ENCODE measurements at places on chromosomes 6 and 20.

DNA sequence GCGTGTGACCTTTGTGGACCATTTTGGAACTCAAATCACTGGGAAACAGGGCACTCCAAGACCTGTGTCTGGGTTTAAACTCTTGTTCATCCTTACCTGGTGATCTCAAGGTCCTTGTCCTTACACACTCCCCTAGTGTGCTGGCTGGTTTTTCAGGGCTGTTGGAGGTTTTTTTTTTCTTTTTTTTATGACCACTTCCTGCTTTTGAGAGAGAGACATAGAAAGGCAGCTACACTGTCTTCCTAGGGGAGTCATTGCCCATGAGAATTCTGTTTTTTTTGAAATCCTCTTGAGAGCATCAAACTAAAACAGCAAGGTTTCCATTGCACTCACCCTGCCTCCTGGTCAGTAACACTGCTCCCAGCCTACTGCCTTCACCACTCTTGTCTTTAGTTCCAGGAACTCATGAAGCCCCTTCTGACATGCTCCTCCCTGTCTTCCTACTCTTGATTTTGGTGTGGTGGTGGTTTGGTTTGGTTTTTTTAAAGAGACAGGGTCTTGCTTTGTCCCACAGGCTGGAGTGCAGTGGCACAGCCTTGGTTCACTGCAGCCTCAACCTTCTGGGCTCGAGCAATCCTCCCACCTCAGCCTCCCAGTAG is 28.6 kb downstream of the PRPH2 start:
- DNase-seq, result no peak

DNA sequence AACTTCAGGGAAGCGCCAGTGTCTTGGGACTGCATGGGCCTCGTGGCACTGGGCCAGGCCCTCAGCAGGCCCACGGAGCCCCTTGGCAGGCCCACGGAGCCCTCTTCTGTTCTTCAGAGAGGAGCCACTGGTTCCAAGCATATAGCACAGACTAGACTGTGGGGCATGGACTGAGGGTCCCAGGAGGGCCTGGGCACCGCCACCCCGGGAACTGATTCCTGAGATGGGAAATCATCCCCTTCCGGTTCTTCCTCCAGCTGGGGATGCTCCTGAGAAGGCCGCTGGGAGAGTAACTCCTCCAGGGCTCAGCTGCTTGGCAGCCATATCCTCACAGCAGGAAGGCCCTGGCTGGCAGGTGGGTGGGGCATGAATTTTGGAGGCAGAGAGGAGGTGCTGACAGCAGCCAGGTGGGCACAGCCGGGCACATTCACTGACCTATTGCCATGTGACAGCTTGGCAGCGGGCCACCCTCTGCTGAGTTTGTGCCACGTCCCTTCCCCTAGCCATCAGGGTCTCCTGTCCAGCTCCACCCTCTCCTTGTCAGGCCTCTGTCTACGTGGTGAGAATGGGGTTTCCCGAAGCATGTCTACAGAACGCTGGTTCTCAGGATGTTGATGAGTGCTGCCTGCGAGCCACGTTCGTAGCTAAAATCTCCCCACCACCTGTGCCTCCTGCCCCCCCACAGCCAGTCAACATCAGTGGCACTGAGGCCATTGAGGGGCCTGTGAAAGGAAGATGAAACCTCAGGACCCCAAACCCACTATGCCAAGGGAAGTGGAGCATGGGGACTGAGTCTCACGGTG is 152.1 kb downstream of the TAF4 start:
- DNase-seq, result no peak

- no peak for DNase-seq
These were observed 63.7 kb upstream of the SHLD1 start for GRCh38 chr20:5686384-5687105.

DNA sequence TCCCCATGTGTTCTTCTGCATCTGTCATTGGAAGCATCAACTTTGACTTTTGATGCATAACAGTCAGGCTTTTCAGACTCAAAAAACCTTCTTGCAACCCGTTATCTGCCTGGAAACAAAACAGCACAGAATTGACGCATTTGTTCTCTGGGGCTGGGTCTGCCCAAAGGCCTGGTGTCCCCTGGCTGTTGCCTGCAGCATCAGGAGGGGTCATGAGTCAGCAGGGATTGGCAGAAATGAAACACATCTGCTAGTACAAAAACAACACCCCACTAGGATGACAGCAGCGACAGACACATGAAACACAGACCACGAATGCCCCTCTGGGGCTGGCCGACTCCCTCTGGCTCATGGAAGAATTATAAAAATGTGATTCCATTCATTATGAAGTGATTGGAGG is 157.6 kb upstream of the INSM1 start:
- DNase-seq, result no peak

- no peak for DNase-seq
These were observed 30.9 kb downstream of the SLC2A12 start for GRCh38 chr6:134021396-134022122.

DNA sequence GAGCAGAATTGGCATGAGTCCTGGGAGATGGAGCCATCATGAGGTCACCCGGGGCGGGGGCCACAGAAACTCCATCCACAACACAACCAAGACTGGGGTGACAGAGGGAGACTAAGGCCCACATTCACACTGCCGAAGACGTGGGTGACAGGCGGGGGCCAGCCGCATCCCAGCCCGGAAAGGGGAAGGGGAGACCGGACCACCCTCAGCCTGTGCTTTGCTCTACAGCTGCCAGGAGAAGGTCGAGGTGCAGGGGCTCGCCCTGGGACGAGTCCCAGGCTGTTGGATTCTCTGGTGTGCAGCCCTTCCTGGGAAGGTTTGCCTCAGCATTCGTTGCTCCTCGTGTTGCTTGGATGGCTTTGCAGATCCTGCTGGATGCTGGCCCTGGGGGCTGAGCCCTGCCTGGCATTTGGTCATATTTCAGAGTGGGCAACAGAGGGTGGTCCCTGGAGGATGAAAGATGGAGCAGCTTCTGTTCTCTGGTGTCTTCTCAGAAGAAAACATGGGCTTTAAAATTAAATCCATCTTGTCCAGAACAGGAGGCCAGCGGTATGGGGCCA is 328.9 kb downstream of the TAF4 start:
- DNase-seq, result no peak

GRCh38 chr6:144248003-144248402 is 37.1 kb upstream of the UTRN start:
- DNase-seq, result no peak

GRCh38 chr20:47204008-47204849 is 152.3 kb downstream of the ZMYND8 start:
- DNase-seq, result no peak

DNA sequence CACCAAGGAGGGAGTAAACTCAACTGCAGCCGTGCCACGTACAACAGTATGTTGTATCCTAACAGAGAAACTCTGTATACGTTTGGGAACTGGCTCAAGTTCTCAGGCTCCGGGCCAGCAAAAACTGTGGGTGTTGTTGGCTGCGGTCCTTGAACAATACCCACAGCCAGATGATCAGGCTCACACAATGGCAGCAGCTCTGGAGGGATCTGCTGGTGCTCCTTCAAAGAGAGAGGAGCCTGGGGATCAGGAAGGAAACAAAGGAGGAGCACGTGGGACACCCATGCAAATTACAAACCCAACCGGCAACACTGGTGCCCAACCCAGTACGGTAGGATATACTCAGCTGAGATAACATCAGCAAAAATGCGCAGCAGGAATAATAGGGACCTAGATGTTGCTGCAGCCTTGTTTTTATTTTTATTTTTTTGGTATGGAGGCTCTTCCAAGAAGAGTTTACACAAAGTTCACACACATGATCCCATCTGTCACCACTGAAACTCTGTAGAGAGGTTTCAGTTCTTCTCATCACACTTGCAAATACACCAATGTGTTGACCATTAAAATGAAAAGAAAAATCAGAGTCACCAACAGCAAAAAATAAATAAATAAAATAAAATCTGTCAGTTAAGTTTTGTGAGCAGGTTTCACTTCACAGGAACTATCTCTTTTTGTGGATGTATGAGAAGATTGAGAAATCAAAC is 41.2 kb upstream of the PDE10A start:
- no peak for DNase-seq

DNA sequence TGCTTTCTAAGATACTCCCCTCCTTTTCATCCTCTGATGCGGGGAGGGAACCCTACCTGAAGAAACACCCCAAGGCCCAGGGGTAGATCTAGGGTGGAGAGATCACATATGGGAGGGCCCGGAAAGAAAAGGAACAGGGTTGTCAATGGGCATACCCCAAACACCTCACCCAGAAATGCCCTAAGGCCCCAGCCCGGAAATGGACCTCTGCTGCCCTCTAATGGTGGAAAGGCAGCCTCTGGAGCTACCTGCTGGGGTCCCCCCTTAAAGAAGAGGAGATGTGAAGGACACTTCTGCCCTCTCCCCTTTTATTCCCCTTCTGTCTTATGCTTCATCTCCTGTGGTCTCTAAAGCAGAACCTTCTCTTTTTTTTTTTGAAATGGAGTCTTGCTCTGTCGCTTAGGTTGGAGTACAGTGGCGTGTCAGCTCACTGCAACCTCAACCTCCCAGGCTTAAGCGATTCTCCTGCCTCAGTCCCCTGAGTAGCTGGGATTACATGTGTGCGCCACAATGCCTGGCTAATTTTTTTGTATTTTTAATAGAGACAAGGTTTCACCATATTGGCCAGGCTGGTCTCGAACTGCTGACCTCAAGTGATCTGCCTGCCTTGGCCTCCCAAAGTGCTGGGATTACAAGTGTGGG is 458 bp upstream of the ARMC12 start:
- DNase-seq, result peak; percentile 61

GRCh38 chr20:50003253-50003656 is 20.5 kb downstream of the SNAI1 start:
- no peak for DNase-seq

GRCh38 chr20:40703975-40704530 is 15.0 kb upstream of the MAFB start:
- DNase-seq, result no peak

GRCh38 chr6:154139892-154140291 is 100.9 kb downstream of the OPRM1 start:
- DNase-seq, result no peak

- no peak for DNase-seq
These were observed 17.6 kb upstream of the MBOAT1 start for GRCh38 chr6:20229881-20230280.

GRCh38 chr20:11556410-11556809 is 361.3 kb upstream of the BTBD3 start:
- no peak for DNase-seq

GRCh38 chr20:52035498-52035897 is 156.1 kb downstream of the ZFP64 start:
- no peak for DNase-seq

GRCh38 chr20:57066126-57066900 is 200.1 kb downstream of the BMP7 start:
- DNase-seq, result no peak

DNA sequence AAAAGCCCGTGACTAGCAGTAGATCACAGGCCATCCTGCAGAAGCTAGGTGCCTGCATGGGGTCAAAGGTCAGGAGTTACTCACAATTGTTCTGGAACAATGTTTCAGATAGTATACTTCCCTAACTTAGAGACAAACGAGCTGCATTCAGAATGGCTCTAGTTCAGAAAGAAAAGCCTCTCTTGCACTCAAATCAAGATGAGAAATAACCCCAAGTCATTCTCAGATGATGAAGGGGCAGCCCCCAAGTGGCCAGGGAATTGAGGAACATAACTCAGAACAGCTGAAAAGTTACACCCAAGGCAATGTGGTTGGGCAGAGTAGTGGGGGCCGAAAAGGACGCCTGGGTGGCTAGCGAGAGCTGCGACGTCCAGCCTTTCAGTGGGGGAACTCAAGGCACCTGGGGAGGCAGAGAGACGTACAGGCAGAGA is 27.8 kb downstream of the FYN start:
- no peak for DNase-seq

- peak; percentile 51 for DNase-seq
These were observed 3.4 kb upstream of the BHLHE23 start for GRCh38 chr20:63009988-63010769.

- no peak for DNase-seq
These were observed 30.1 kb downstream of the REPS1 start for GRCh38 chr6:138957903-138958302.

DNA sequence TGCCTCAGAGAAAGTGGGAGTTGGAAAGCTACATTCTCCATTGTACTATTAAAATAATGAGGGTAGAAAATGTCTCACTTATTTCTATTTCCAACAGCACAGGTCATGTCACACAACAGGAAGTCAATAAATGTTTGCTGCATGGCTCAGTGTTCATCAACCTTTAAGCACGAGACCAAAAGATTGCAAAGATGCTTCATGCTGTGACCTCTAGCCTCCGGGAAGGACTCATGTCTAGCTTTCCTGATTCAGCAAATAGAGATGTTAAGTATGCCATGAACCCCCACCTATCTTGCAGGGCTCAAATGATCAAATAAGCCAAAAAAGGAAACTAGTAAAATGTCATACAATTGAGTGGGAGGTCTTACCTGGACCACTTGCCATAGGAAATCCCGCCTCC is 57.4 kb downstream of the NCOA6 start:
- DNase-seq, result no peak

DNA sequence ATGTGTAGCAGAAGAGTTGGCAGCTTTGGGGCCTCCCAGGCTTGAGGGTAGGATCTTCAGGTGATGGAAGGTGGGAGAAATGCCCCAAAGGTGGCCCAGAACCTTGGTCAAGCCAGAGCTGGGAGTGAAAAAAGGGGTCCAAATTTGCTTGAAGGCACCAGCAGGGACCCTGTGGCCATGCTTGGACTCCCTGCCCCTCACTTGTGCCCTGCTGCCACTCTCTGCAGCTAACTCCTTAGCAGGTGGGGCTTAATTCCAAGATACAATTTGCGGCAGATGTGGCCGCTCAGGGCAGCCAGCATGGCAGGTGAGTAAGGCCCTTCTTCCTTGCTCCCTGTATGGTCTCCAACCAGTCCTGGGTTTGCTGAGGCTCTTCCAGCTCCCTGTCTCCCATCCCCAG is 285.0 kb upstream of the RNF24 start:
- no peak for DNase-seq

GRCh38 chr6:141252828-141253608 is 879.7 kb upstream of the GJE1 start:
- DNase-seq, result no peak

- no peak for DNase-seq
These were observed 380.8 kb upstream of the IMPG1 start for GRCh38 chr6:76453270-76453669.
